Urothelium cell line (cell line): ENCODE measurements at places on chromosomes 5 and 9.

- no peak for DNase-seq
These were observed 10.0 kb downstream of the TRAF1 start for GRCh38 chr9:120916588-120916987.

DNA sequence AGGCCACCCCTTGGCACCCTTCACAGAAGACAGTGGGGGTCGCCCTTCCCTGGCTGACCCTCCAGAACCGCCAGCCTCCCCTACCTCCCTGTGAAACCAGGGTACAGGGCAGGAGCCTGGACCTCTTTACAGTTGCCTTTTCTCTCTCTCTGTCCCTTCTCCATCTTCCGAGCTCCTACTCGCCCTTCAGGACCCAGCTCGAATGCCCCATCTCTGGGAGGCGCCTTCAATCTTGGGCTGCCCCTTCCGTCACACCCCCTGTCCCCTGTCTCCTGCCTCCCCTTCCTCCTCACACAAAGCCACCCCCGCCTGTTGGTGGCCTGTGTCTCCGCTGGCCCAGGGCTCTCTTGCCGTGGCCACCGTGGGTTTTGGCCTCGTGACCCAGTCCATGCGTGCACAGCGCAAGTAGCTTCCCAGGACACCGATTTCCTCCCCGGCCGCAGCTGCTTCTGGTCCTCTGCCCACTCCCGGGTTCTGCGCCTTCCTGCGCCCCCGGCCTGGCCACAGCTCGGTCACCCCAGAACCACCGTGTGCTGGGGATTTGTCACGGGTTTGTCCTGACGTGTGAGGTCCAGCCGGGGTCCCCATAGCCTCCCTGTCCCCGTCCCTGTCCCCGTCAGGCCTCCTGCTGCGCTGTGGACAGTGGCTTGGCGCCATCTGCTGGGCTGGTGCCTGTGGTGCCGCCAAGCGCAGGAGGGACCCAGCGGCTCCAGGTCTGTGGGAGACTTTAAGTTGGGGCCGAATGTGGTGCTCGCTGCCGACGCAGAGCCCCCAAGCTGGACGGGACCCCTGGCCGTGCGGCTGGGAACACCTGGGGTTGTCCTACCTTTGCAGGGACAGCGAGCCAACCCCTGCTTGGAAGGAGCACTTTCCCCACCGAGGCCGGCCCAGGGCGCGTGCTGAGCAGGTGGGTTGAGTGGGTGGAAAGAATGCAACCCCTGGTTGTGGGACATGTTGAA is 4.0 kb upstream of the TMEM250 start:
- peak; percentile 73 for DNase-seq

DNA sequence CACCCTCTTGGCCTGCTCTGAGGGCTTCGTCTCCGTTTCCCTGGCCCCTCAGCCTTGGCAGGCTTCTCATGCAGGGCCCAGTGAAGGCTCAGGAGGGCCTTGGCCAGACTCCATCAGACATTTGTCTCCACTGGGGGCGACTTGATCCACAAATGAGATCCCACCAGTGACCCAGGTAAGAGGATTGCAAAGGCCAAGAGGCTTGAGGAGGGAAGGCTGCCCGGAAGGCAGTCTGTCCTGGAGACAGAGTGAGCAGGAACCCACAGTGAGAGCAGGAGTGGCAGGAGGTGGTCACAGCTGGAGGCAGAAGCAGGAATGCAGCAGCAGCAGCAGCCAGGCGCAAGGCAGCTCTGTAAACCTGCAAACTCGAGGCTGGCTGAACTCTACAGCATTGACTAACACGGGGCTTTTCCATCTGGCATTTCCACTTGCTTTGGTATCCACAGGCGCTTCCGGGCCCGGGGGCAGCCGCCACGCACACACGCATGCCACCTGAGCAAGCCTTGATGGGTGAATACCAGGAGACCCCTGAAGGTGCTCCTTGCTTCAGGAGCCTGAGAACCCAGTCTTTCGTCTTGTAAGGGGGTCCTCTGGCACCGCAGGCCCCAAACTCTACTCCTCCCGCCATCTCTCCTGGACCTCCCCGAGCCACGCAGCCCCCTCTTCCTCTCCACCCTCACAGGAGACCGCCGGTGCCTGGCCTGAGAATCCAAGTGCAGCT is 14.7 kb downstream of the MGAT1 start:
- no peak for DNase-seq

DNA sequence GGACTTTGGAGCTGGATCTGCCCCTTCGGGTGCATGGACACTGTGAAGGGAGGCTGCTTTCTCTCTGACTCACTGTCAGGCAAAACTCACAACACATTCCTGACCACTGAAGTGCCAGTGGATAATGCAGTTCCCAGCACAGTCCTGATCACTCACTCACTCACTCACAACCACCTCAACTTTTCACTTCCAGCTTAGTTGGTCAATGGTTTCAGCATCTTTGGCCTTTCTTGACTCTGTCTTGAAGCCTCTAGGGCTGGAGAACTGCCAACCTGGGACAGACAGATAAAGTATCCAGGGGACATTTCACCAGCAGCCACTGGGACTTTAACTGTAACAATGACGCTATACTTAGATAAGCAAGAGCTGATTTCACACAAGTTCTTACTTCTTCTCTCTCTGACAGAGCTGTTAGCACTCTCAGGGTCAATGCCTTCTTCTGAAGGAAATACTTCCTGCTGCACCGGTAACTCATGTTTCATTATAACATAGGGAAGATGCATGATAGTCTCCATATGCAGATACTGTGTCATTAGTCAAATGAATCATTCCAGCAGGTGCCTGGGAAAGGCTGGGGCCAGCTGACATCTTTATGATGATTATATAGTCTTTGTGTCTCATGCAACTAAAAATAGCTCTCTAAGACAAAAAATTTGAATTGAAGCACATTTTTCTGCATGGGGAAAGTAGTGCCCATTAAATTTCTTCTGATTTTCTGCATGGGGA is 499.0 kb downstream of the SEMA5A start:
- DNase-seq: peak; percentile 61

DNA sequence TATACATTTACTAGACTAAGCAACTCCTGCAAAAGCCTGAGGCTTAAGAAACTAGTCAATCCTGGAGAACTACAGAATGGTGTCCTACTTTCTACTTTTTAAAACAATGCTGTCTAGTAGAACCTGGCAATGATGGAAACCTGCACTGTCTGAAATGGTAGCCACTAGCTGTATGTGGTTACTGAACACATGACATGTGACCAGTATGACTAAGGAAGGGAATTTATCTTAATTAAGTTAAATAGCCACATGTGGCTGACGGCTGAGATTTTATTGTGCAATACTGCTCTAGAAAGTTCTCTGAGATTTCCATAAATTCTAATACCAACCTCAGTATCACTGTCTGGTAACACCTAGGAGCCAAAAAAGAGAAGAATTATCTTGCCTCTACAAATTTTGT is 44.9 kb upstream of the RAPGEF6 start:
- no peak for DNase-seq

- no peak for DNase-seq
These were observed 125.0 kb downstream of the CEMIP2 start for GRCh38 chr9:71643330-71643729.

GRCh38 chr5:68798877-68799843 is 294.7 kb upstream of the SLC30A5 start:
- no peak for DNase-seq

DNA sequence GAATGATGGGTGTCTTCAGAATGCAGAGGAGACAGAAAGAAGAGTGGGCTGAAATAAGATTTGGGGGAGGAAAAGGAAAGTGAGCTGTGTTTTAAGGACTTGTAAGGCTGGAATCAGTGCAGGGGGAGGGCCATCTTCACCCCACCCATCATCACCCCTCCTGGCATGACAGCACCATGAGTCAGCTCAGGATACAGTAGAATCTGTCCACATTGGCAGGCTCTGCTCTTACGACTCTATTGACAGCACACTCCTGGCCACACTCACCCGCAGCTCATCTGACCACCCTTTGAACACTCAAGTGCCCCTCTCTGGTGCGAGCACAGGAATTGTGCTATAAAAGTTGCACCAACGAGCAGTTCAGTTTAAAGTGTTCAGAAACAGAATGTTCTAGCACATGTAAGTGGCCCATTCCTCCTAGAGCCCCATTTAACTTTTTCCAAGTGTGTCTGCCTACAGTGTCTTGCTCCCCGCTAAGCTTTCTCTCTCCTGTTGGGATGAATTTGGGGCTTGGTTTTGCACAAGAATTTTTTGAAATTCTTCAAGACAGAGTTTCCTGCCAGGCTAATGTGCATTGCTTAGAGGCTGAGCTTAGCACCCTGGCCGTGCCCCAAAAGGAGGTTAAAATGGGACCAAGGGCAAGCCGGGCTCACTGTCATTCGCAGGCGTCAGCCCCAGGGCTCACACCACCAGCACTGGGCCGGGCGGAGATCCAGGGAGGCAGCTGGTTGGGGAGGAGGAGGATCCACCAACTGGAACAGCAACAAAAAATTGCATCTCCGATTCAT is 12.0 kb downstream of the ADRA1B start:
- DNase-seq: peak; percentile 83

- DNase-seq: peak; percentile 4
These were observed 581.0 kb upstream of the RORB start for GRCh38 chr9:73916016-73916673.

- DNase-seq: no peak
These were observed 69.3 kb downstream of the TRIM36 start for GRCh38 chr5:115100319-115100955.

- DNase-seq: no peak
These were observed 17.3 kb upstream of the SMIM32 start for GRCh38 chr5:136210259-136210658.

DNA sequence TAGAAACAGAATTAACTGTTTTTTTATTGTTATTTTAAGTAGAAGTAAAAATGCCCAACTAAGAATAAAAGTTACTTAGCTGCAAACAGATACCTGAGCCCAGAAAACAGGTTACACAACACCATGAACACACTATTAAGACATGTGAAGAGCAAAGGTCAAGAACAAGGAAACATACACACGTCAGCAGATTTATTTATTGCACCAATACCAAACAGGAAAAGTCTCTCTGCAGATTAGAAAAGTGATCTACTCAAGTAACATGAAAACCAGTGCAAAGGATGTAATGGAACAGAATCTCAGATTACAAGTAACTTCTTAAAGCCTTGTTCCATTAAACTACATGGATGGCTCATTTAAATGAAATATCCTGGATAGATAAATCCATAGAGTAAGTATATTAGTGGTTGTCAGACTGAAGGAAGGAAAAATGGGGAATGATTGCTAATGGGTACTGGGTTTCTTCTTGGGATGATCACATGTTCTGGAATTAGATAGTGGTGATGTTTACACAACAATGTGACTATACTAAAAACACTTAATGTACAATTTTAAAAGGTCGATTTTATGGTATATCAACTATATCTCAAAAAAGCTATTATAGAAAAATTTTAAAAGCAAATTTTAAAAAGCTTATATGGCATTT is 6.1 kb downstream of the SAR1B start:
- no peak for DNase-seq

GRCh38 chr5:134174841-134175839 is 1.6 kb downstream of the SKP1 start:
- no peak for DNase-seq

DNA sequence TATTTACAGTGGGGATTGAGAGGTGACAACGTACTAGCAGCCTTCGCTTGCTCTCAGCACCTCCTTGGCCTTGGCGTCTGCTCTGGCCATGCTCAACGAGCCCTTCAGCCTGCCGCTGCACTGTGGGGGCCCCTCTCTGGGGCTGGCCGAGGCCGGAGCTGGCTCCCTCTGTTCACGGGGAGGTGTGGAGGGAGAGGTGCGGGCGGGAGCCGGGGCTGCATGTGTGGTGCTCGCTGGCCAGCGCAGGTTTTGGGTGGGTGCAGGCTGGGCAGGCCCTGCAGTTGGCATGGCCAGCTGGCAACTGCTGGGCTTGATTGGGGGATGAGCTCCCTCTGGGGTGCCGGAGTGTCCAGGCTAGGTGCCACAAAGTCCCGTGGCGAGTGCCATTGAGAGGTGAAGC is 5.8 kb upstream of the DMRTA1 start:
- no peak for DNase-seq

DNA sequence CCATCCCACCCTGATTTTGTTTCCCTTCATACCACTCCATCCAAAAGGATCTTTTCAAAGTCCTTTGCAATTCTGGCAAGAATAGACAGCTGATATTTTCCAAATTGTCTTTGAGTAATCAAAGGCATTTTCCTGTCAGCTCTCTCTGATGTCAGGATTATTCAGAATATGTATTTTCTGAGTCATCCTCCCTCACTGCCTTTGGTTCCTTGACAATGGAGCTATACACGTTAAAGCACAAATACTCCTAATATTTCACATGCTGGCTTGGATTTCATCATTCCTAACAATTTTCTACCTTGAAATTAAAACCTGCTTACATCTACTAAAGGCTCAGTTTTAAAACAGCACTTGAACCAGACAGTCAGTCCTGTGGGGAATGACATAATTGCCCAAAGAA is 379.4 kb downstream of the GADD45G start:
- DNase-seq: no peak

DNA sequence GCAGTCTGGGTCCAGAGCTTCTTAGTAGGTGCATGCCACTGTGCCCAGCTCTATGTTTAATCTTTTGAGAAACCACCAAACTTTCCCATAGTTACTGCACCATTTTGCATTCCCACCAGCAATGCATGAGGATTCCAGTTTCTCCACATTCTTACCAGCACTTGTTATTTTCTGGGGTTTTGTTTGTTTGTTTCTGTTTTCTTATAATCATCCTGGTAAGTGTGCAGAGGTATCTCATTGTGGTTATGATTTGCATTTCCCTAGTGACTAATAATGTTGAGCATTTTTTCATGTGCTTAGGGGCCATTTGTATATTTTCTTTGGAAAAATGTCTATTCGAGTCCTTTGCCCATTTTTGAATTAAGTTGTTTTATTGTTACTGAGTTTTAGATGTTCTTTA is 11.4 kb downstream of the FOXE1 start:
- no peak for DNase-seq

GRCh38 chr9:97873425-97873824 is 20.4 kb downstream of the FOXE1 start:
- DNase-seq: no peak

GRCh38 chr9:130824643-130825350 is 10.3 kb upstream of the ABL1 start:
- DNase-seq: peak; percentile 44

DNA sequence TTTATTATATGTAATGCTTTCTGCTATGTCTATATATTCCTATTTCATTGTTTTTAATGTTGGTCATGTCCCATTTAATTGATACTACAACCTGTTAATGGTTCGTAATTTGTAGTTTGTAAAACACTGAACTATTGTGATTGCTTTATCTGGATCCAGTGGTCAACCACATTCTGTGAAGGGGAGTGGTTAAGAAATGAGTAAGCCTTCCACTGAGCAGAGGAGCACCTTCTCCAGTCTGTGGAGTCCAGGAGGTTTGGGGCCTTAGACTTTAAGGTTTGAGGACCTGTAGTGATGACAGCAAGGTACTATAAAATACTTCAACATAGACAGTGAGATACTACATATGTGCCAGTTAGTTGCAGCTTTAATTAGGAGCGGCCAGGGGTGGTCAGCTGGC is 67.7 kb upstream of the RAD23B start:
- DNase-seq: peak; percentile 69

- DNase-seq: no peak
These were observed 145.4 kb downstream of the MAPKAP1 start for GRCh38 chr9:125561509-125562148.

- DNase-seq: no peak
These were observed 17.4 kb downstream of the LMNB1 start for GRCh38 chr5:126794157-126794828.

GRCh38 chr5:95734187-95734586 is 3.1 kb downstream of the RHOBTB3 start:
- DNase-seq: no peak
